ENCODE measurements at places on chromosomes 3 and 15.

DNA sequence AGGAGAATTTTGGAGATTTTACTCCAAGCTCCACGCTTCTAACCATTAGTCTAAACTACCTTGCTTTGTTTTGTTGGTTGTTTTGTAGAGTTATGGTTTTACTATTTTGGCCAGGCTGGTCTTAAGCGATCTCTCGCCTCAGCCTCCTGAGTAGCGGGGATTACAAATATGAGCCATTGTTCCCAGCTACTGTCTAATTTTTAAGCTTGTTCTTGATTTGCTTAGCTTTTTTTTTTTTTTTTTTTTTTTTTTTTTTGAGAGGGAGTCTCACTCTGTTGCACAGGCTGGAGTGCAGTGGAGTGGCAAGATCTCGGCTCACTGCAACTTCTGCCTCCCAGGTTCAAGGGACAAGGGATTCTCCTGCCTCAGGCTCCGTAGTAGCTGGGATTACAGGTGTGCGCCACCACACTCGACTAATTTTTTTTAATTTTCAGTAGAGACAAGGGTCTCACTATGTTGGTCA, 28.5 kb downstream of the EFCAB12 start:
- peak; percentile 85 for DNase-seq

GRCh38 chr15:90268415-90268814, 2.9 kb downstream of the NGRN start:
- DNase-seq: no peak

- no peak for DNase-seq
Observed at GRCh38 chr3:114939920-114940319, 207.2 kb downstream of the ZBTB20 start.

- DNase-seq: no peak
Observed at GRCh38 chr3:26004172-26004571, 214.3 kb downstream of the OXSM start.

- no peak for DNase-seq
Observed at GRCh38 chr3:58478781-58479180, 13.1 kb upstream of the KCTD6 start.

DNA sequence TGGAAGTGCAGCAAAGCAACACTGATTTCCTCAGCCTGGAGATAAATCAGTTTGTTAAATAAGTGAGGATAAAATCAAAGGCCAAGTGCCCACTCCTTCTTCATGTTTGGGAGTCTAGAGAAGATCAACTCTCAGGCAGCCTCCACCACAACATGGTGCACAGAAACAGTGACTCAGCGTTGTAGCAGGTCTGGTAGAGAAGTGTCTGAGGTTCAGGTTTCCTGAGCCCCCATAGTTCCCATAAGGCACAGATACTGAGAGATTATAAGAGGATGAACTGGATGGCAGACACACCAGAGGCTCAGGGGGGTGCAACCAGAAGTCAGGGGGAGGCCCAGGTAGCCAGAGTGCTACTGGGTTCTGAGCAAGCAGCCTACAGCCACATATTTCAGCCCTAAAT, 166.7 kb downstream of the FRMD5 start:
- no peak for DNase-seq

- no peak for DNase-seq
Observed at GRCh38 chr15:57607570-57608000, 15.9 kb downstream of the MYZAP start.

- no peak for DNase-seq
Observed at GRCh38 chr3:172537507-172538158, 14.4 kb upstream of the TNFSF10 start.

GRCh38 chr3:18061737-18062656, 319.6 kb upstream of the TBC1D5 start:
- DNase-seq: peak; percentile 23

DNA sequence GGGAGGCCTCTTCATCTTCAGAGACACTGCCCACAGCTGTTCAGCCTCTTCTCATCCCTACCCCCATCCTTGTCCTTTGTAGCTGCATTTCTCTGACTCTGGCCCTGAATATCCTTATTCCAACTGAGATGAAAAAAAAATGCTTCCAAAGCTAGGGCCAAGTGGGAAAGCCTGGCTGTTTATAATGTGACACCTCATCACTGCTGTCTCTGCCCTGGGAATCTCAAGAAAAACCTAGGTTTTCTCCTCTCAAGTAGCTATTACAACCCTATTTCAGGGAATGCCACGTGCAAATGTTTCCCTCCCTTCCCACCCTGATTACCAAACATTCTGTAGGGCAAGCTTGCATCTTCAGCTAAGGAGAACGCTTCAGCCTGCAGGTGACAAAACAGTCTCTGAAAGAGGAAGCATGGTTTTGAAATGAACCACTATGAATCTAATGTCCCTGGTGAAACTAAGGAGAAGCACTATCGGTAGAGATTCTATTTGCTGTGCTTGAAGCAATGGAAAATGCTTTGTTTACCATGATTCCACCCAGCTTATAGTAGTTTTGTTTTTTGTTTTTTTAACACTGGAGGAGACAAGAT, 65.4 kb downstream of the USF3 start:
- DNase-seq: no peak

- DNase-seq: no peak
Observed at GRCh38 chr3:197880491-197881269, 69.3 kb upstream of the RPL35A start.
